ENCODE measurements at places on chromosomes 7 and 10.

DNA sequence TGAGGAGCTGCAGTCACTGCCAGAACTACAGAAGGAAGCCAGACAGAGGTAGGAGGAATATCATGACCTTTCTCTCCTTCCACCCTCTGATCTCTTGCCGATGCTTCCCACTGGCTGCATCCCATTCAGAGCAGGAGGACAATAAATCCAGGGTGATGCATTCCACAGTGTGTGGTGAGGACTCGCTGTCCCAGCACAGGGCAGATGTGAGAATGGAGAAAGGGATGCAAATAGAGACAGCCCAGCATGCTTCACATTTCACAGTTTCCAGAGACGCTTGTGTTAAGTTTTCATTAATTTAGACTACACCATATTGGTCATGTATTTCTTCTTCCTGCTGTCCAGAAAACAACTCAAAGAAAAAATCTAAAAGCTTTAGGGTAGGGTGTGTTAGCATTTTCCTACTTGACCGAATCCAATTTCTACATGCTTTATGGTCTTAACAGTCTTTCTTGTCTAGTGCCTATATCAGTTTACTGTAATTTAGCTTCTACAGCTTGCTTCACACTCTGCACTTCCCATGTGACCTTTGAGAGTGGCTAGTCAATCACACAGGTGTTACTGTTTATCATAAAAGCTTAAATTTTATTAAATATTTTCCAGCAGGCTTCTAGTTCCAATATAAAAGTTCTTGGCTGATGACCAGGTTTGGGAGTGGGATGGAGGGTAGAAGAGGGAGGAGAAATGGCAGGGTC is 155.6 kb downstream of the RAPGEF5 start:
- DNase-seq: no peak

GRCh38 chr7:46572691-46573090 is 651.6 kb upstream of the IGFBP3 start:
- DNase-seq: no peak

GRCh38 chr7:112819536-112819935 is 29.3 kb upstream of the TMEM168 start:
- no peak for DNase-seq

GRCh38 chr10:117609095-117609795 is 66.7 kb downstream of the EMX2 start:
- DNase-seq: no peak

DNA sequence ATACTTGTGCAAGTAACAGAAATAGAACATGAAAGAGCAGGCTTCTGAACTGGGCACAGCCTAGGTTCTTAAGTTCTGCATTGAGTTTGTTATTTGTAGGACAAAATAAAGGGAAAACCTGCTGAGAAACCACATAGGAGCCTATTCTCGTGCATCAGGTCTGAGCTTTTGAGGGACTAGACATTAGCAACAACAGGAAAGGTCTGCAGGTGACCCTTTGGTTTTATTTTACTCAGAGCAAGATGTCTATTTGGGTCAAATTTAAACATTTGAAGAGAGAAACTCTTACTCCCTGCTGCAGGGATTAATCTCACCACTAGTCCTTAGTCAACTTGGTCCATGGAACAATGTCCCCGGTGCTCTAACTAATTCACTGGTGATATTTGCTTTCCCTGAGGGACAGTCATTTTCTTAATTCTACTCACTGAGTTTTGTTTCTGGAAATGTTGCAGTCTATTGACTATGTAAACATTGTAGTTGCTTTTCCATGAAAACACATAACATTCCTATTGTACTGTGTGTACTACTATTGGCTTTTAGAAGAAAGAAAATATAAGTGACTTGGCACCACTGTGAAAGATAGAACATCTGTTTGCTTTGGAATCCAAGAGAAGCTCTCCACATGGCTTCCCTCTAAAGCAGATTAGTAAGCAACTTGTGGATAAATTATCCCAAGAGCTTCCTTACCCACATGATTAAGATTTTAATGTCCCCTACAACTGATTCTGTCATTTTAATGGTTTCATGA is 108.2 kb downstream of the CHRM2 start:
- DNase-seq: no peak

DNA sequence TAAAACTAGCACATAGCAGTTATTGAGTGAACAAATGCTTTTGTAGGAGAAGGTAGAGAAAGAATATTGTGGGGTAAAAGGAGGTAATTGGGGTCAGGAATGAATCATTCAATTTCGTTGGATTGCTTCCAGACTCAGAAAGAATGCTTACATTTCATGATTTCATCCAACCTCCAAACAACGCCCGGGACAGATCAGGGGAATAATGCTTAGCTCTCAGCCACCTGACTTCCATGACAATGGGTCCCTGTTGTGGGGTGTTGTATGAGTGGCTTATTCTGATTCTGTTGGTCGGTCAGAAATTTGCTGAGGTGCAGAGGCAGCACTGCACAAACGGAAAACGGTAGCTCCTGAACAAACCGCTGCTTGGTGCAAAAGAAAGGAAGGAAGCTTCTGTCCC is 24.0 kb upstream of the INPP5F start:
- DNase-seq: no peak

DNA sequence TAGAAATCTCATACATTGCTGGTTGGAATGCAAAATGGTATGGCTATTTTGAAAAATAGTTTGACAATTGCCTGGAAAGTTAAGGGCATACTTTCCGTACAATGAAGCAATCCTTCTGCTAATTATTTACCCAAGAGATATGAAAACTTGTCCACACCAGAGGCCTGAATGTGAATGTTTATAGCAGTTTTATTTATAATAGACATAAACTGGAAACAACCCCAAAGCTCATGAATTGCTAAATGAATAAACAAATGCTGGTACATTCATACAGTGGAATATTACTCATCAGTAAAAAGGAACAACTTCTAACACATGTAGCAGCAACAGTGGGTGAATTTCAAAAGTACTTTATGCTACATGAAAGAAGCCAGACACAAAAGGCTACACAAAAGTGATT is 42.7 kb downstream of the MMRN2 start:
- no peak for DNase-seq

DNA sequence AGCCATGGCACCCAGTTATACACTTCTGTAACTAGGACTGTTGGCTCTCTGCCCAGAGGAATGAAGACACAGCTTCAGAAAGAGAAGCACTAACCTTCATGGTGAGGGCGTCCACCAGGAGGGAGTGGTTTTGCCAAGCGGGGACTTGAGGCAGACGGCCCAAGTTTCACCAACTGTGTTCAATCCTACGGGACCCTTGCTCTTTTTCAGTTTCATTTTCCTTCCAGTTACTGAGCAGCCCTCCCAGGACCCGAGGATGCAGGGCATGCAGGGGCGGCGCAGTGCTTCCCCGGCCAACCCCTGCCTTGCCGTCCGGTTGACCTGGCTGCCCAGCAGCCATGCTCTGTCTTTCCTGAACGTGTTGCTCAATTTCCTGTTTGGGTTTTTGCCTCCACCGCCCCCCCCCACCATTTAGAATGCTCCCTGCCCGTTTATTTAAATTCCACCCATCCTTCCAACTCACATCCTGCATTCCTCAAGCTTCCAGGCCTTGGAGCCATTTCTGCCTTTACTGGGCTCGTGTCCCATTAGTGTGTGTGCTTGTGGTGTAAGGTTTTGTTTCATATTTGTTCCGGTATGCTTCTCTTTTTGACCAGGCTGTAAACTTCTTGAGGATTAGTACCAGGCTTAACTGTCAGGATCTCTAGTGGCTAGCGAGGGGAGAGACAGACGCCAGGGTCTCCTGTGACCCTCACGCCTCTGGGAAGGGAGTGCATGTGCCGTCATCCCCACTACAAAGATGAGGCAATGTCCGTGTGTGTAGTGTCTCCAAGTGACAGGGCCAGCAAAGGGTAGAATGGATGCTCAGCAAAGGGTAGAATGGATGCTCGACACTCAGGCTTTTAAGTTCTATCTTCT is 31.6 kb downstream of the IL15RA start:
- no peak for DNase-seq

DNA sequence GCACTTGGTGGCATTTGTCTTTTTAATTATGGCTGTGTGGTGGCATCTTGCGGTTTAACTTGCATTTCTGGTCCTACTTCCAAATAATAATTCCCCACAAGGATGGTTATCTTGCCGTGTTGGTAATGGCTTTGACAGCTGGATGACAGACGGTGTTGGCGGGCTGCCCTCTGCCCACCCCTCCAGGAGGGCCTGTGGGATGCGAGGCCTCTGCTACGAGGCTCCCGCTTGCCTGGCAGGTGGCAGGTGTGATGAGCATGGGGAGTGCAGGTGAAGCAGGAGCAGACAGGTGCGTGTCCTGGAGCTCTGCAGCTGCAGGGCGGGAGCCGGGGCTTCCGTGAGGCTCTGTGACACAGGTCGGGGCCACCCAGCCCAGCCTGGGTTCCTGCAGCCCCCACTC is 11.8 kb downstream of the INPP5A start:
- DNase-seq: no peak

- no peak for DNase-seq
Observed at GRCh38 chr10:114110174-114110972, 63.6 kb downstream of the CCDC186 start.

DNA sequence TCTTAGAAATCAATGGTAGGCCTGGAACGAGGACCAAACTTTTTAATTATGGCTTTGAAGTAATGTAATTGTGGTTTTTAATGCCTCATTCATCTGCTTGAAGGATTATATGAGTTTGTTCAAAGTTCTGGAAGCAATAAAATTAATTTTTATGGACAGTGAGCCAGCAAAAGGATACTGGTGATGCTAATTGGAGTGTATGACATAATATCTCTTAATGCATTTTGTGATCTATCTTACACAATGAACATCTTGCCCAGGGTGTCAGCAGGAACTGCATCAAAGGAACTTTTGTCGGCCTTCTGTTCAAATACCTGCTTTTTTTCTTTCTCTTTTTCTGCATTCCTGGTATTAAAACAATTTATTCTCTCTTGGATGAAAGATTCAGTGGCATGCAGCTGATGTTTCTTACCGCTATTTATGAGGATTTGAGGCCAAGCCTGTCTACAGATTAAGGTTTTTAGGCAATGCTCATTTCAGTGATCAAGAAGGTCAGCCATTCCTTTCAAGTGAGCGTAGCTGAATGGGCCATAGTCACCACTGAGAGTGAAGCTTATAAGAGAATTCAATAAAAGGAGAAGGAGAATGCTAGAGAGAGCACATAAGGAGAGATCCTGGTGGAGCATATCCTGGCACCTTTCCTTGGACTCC is 974.8 kb downstream of the SORCS3 start:
- no peak for DNase-seq

- no peak for DNase-seq
Observed at GRCh38 chr7:8146788-8147413, 115.1 kb downstream of the ICA1 start.
